ENCODE measurements at places on chromosomes 5 and 9.

DNA sequence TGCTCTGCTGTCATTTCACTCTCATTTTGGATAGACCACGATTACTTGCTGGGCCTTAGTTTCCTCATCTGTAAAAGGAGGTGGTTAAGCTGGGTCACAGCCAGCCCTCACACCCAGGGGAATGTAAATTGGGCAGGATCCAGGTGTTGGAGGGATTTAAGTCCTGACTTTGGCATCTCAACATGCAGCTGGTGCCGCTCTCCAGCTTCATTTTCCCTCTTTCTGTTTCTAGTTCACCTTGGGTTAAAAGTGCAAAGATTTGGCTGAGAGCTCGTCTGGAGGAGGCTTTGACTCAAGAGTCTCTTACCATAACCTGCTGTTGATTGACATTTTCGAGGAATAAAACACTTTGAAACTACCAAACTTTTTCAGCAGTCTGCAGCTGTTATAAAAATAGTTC lies 144.3 kb upstream of the DHFR start:
- no peak for DNase-seq

GRCh38 chr5:107135391-107135790 lies 535.3 kb downstream of the EFNA5 start:
- DNase-seq = no peak

GRCh38 chr5:149237662-149238061 lies 34.0 kb upstream of the AFAP1L1 start:
- no peak for DNase-seq

- DNase-seq = no peak
These were observed 18.7 kb downstream of the HSD17B4 start for GRCh38 chr5:119470851-119471451.

GRCh38 chr5:35921930-35922329 lies 16.5 kb downstream of the CAPSL start:
- DNase-seq = no peak

DNA sequence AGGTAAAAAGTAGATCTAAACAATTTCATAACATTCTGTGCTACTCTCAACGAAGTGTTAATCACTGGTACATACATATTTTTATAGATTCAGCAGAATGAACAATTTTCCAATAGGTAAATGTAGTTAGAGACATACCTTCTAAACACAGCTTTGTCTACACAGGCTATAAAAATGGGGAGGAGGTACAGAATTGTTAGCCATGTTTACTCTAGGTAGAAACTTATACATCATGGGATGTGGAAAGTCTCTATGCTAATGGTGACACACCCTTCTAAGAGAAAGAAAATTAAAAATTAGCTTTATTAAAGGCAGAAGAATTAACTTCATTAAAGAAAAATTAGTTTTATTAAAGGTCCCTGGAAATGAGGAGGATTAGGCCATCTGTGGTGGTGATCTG lies 11.8 kb downstream of the C5orf63 start:
- no peak for DNase-seq

GRCh38 chr5:123207081-123207537 lies 118.1 kb downstream of the PRDM6 start:
- no peak for DNase-seq
